ENCODE measurements at places on chromosomes 16 and 17. TPM values are rescaled to one million over a fixed set of nuclear protein-coding genes. Genes with fewer than 3 reads are reported as not detected.
A peak's percentile ranks its signal among the peaks of the same experiment; 100 is the strongest.

IGF2BP1 gene
- total RNA-seq, result 0.29 TPM

BCO1 gene
- total RNA-seq, result not detected

TSPAN10 gene
- 0.45 TPM for total RNA-seq

SOST gene
- not detected for total RNA-seq

DNA sequence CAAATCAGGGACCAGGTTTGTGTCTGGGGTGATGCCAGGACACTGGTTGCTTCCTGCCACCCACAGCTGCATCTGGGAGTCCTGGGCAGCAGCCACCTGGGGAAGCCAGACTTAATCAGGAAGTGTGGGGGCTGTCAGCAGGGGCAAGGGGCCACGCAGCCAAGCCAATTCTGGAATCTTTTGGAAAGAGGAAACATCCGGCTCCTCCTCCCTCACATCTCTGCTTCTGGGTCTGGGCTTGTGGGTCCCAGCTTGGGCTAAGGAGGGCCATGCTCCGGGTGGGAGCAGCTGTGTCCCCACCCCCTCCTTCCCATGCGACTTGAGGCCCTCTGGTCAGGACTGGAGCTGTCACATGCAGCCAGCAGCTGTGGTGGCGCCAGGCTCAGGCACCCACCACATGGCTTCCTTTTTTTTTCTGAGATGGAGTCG, 37.0 kb upstream of the CCDC182 start:
- DNase-seq, result no peak
- H3K27me3 ChIP-seq, result peaks cover 8% of the 10 kb centered on the region
- no peak overlapping the region for H3K4me3 ChIP-seq
- no peak overlapping the region for H3K27ac ChIP-seq

DNA sequence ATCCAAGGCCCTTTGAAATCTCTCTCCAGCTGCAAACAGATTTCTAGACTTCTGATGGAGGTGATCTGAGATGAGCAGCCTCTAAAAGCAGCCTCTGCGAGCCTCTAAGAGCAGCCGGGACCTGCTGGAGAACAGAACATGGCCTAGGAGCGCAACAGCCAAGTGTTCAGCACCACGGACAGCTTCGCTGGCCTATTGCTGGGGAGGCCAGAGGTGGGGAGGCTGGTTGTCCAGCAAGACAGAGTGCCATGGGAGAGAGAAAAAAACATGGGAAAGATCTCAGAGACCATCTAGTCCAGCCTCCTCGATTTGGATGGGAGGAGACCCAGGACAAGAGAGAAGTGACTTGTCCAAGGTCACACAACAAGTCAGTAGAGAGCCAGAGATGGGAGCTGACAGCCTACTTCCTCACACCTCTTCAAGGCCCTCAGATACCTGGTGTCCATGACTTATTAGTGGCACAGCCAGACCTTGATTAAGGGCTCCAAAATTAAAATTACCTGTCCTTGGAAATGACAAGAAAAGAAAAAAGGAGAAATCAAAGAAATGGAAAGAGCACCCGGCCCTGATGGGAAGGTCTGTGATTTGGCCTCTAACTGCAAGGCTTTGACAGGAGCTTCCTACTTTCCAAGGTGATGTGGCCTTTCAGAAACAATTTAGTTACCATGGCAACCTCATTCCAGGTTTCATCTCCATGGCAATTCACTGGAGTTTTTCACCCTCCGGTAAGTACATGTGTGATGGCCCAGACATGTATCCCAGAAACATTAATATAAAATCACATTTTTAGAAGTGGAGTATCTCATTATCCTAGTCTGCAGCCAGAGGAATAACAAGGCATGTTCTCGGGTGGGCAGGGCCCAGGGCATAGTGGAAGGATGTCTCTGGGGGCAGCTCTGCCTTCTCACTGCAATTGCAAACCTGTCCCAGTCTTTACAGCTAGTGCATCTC, 14.5 kb downstream of the RPRML start:
- no peak for DNase-seq
- H3K4me3 ChIP-seq, result no peak overlapping the region
- peaks cover 5% of the 10 kb centered on the region for H3K4me1 ChIP-seq
- peaks cover 1% of the 10 kb centered on the region for H3K27me3 ChIP-seq

- H3K27me3 ChIP-seq, result peaks cover 9% of the 10 kb centered on the region
- H3K36me3 ChIP-seq, result peaks cover 3% of the 10 kb centered on the region
- no peak overlapping the region for H3K27ac ChIP-seq
- no peak for DNase-seq
- H3K4me3 ChIP-seq, result no peak overlapping the region
Observed at GRCh38 chr16:26606381-26607150, 460.2 kb upstream of the C16orf82 start.

GRCh38 chr17:10295728-10296343, 77.0 kb downstream of the MYH13 start:
- no peak overlapping the region for H3K27ac ChIP-seq
- no peak overlapping the region for H3K4me3 ChIP-seq
- H3K27me3 ChIP-seq, result peaks cover 5% of the 10 kb centered on the region
- peak; percentile 46 for DNase-seq
- no peaks in the 10 kb centered on the region for H3K4me1 ChIP-seq

- H3K36me3 ChIP-seq, result no peaks in the 10 kb centered on the region
- peak overlapping the region; percentile 16 for H3K4me3 ChIP-seq
- H3K27ac ChIP-seq, result peak overlapping the region; percentile 30
- peak; percentile 56 for DNase-seq
Observed at GRCh38 chr16:1150511-1150982, 2.4 kb upstream of the CACNA1H start.

DNA sequence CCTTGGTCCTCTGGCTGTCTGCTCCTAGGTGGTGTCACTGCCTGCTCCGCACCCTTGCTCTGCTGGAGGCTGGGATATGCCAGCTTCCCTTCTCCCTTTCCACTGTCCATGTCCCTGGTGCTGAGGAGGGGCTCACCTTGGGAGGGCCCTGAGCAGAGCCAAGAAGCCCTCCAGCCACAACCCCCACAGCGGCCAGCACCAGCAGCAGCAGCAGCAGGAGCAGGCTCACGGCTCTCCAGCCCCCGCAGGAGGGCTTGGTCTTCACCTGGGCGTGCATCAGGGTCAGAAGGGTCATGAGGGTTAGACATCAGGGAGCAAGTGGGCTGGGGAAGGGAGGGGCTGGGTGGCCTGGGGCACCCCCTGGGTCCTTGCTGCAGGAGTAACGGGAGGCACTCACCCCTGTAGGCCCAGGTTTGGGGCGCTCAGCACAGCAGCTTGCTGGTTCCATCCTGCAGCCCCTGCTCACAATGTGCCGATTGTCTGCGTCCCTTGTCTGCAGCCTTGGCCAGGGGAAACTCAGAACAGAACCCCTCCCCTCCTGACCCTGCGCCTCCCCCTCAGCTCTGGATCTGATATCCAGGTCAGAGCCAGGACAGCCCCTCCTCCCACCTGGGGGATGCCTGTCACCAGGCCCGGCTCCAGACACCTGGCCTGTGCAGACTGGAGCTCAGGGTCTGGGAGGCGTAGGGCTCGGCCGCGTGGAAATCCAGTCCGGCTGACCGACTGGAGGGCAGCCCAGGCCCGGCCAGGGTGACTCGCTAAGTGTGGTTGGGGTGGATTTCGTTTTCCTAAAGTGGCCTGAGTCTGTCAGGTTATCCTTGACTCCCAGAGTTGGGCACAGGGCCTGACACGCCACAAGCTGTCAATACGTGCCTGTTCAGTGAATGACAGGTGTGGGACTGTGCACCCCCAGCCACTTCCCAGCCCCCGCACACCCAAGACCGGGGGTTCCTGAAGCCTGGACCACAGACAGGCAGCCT, at the start of gene BRICD5:
BRICD5 (minus strand) TSS at position 478 of the 980 bp plus-strand sequence; CDS start at position 448, 30 bp downstream.
- no peak for DNase-seq
- no peaks in the 10 kb centered on the region for H3K27me3 ChIP-seq

DNA sequence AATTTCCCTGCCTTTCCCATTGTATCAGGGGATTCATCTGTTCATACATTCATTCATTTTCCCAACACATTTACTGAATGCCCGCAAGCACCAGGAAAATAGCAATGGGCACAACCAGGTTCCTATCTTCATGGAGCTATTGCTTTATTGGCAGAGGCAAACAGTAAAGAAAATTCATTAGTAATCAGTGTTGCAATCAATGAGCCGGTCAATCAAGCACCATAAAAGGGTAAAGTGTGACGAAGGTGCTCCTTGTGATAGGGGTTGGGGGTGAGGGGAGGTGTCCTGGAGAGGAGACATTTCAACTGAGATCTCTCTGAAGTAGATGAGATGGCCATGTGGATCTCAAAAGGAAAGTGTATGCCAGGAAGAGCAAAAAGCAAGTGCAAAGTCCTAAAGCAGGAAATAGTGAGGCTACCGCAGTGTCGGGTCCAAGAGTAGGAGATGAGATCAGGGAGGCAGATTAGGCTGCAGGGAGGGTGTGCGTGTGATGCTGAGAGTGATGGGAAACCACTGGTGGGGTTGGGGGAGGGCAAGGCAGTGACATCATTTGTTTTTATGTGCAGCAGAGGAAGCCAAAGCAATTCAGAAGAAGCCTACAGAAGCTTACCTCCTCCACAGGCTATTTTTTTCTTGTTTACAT, 28.4 kb downstream of the CDH13 start:
- H3K4me3 ChIP-seq, result peak overlapping the region; percentile 14
- H3K27ac ChIP-seq, result peak overlapping the region; percentile 82
- H3K4me1 ChIP-seq, result peaks cover 88% of the 10 kb centered on the region
- H3K36me3 ChIP-seq, result no peaks in the 10 kb centered on the region
- peak; percentile 88 for DNase-seq

GRCh38 chr17:45225051-45225700, 3.5 kb downstream of the FMNL1 start:
- peak overlapping the region; percentile 100 for H3K4me3 ChIP-seq
- DNase-seq, result peak; percentile 79
- H3K36me3 ChIP-seq, result peaks cover 46% of the 10 kb centered on the region
- no peaks in the 10 kb centered on the region for H3K27me3 ChIP-seq
- H3K4me1 ChIP-seq, result peaks cover 52% of the 10 kb centered on the region

- H3K27ac ChIP-seq, result no peak overlapping the region
- no peak overlapping the region for H3K4me3 ChIP-seq
Observed at GRCh38 chr17:41909088-41909487, 9.7 kb downstream of the ACLY start.

GRCh38 chr16:23833960-23834685, 1.7 kb upstream of the PRKCB start:
- H3K4me1 ChIP-seq, result peaks cover 42% of the 10 kb centered on the region
- DNase-seq, result peak; percentile 70
- peaks cover 9% of the 10 kb centered on the region for H3K36me3 ChIP-seq
- H3K27ac ChIP-seq, result peak overlapping the region; percentile 11
- H3K27me3 ChIP-seq, result peaks cover 2% of the 10 kb centered on the region

DNA sequence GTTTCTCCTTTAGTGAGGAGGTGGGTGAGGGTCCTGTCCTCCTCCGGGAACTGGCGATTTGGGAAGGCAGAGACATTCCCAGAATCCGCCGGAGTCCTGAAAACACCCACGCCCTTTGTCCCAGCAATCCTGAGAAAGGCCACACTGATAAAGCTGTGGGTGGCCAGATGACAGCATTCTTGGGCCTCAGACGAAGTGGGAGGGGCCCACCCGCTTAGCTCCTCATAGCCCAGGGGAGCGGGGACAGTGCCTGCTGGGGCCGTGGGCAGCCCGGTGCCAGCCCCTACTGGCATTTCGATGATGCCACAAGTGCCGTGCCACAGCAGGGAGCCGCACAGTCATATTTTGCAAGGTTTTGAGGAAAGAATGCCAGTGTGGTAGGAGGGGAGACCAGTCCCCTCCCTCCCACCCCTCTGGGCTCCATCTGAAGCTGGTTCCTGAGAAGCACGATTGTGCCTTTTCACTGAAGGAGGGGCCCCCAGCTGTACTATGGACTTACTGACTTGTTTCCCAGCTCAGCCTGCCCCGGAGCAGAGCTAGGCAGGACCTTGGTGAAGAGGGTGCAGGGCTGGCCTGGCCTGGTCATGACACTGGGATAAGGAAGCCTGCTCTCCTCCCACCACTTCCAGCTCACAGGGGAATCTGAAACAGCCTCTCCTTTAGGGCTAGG, 20.9 kb upstream of the MPRIP start:
- no peaks in the 10 kb centered on the region for H3K36me3 ChIP-seq
- H3K27ac ChIP-seq, result no peak overlapping the region
- no peak overlapping the region for H3K4me3 ChIP-seq
- peaks cover 18% of the 10 kb centered on the region for H3K4me1 ChIP-seq
- no peak for DNase-seq

Data from activated CD4-positive, alpha-beta memory T cell treated with anti-CD3 and anti-CD28 coated beads for 36 hours (primary cell).